CD8-positive, alpha-beta memory T cell (primary cell): ENCODE measurements at places on chromosomes 11 and 22.

GRCh38 chr22:46812034-46812605, 49.7 kb downstream of the TBC1D22A start:
- DNase-seq, result no peak

DNA sequence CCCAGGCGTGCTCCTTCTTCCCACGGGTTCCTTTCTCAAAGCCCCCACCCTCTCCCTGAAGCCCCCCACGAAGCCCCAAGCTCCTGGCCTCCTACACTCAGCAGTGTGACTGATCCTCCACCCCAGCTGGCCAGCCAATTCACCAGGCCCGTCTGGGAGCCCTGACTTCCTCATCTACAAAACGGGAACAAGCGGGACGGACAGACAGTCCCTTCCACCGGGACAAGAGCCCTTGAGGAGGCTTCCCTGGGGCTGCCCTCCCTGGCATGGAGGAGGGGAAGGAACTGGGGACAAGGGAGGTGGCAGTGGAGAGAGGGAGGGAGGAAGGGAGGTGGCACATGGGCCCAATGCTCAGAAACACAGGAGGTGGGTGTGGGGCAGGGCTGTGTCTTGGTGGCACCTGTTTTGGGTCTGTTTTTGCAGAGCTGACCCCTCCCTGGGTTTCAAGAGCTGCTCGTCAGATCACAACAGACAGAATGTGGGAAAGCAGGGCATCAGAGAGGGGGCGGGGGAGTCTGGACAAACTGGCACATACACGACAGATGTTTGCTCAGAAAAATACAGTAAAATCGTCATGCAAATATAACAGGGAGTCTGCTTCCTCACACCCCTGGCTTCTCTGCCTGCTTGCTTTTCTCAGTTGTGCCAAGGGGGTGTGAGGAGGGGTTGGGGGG, 56.8 kb downstream of the ELFN2 start:
- DNase-seq, result no peak

DNA sequence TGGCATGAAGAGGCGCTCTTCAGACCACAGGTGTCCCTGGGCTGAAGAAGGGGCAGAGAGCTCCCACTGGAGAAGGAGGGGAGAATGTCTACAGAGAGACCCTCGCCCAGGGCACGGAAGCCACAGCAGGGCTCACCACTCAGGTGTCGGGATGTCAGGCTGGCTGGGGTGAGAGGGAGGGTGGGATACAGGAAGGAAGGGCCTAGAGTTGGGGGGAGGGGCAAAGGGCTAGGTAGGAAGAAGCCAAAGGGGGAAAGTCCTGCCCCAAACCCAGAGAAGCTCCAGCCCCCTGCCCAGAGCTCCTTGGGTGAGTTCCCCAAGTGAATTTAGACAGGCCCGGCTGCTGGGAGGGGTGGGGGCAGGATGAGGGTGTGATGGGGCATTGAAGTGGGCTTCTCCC, 232.0 kb downstream of the CEP164 start:
- DNase-seq, result no peak

DNA sequence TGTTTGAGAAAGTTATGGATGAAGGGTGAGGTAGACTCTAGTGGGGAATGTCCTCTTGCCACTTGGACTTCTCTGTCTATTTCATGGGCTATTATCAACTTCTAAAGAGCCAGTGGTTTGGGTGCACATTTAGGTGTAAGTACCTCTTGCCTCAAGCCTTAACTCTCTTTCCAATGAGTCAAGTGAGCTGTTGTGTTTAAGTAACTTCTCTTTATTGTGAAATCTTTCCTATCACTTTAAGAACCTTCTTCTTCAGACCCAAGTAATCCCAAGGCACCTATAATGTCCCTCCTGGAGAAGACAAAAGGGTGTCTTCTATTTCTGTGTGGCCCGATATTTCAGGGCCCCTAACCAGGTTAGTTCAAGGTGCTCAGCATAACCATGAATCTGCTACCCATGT, 90.5 kb upstream of the VPREB1 start:
- no peak for DNase-seq

- no peak for DNase-seq
Observed at GRCh38 chr22:41417622-41418390, 28.8 kb downstream of the TOB2 start.

DNA sequence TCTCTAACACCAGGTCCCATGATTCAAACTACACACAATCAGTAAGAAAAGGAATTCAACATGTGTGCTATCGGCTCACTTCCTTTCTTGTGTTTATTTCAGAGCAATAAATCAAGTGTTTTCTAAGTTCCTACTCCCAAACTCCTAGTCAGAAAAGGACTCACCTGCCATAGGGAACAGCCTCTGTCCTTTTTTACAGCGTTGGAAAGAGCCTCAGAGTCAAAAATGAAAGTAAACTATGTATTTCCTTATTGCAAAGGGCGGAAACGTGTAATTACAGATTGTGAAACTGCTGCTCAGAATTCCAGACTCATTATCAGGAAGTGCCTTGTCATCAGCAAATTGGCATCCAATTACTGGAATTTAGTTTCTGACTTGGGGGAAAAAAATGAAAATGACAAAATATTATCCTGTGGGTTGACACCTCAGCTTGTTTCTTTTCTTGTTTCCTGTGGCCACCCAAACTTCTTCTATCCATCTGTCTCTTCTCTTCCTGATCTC, at the start of gene CASP4:
CASP4 (minus strand) TSS at position 220 of the 501 bp plus-strand sequence; CDS start at position 171, 49 bp downstream.
- DNase-seq, result peak; percentile 49

GRCh38 chr11:48036466-48036865, 56.1 kb downstream of the PTPRJ start:
- DNase-seq, result no peak

DNA sequence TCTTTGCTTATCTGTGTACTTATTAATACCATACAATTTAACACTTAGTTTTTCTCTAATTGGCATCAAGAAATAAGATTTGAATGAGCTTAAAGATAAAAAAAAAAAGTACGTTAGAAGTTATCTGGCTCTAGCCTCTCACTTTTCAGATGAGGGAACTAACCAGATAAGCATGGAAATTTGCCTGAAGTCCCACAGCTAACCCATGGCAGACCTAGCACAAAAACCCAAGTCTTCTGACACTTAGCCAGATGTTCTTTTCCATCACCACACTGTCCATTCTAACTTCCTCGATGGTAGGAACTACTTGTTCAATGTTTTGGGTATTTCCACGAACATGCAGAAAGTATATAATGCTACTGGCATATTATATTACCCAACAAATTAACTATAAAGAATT, 7.4 kb upstream of the SOX6 start:
- DNase-seq, result no peak

GRCh38 chr22:37053310-37054055, 1.9 kb downstream of the KCTD17 start:
- no peak for DNase-seq

- peak; percentile 35 for DNase-seq
Observed at GRCh38 chr11:3920148-3920852, 64.8 kb downstream of the STIM1 start.

GRCh38 chr11:27088353-27088752, 47.7 kb downstream of the BBOX1 start:
- no peak for DNase-seq

DNA sequence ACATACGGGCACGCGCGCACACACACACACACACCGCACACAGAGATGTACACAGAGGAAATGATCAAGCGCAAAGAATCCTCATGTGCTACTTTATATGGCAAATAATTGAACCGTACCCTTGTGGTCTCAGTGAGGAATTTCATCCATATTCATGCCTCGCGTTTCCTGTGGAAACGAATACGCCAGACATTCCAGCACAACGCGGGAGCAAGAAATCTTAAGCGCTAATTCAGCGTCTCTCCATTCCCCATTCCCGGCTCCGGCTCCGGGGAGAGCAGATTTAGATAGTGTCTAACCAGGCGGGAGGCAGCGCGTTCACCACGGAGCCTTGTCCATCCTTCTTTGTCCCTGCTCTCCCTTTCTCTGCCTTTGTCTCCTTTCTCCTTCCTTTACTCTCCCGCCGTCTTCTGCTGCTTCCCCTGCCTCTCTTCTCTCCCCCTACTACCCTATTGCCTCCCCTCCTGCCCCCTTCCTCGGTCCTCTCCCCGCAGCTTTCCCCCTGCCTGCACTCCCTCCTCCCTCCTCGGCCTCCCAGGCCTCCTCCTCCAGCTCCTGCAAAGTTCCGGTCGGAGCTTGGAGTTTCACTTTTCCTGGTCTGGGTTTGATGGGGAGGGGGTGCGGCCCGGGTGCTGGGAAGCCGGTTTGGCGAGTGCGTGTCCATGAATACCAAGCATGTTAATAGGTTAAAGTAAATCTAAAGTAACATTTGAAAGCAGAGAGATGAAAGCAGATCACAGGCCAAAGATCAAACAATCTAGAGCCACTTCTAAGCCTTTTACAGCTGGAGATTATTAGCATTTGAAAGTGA, 579.3 kb downstream of the BUD13 start:
- no peak for DNase-seq

- no peak for DNase-seq
Observed at GRCh38 chr11:18737642-18738041, 11.7 kb upstream of the IGSF22 start.

DNA sequence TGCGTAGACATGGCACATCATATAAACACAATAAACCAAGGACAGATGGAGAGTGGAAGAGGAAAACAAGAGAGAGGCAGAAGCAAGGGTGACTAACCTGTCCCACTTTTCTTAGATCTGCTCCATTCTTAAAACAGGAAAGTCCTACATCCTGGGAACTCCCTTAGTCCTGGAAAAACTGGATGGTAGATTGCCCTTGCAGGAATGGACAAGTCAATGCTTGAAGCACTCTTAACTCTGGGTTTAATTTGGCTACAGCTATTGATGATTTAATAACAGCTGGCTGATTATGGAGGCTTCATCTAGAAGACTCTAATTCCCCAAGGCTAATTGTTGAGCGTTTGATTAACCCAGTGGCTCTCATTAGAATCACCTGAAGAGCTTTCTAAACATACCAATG, 258.8 kb downstream of the MIAT start:
- DNase-seq, result no peak

- DNase-seq, result no peak
Observed at GRCh38 chr11:57639321-57640067, 10.2 kb downstream of the YPEL4 start.

- DNase-seq, result no peak
Observed at GRCh38 chr11:64778223-64778472, 194 bp downstream of the SF1 start.

DNA sequence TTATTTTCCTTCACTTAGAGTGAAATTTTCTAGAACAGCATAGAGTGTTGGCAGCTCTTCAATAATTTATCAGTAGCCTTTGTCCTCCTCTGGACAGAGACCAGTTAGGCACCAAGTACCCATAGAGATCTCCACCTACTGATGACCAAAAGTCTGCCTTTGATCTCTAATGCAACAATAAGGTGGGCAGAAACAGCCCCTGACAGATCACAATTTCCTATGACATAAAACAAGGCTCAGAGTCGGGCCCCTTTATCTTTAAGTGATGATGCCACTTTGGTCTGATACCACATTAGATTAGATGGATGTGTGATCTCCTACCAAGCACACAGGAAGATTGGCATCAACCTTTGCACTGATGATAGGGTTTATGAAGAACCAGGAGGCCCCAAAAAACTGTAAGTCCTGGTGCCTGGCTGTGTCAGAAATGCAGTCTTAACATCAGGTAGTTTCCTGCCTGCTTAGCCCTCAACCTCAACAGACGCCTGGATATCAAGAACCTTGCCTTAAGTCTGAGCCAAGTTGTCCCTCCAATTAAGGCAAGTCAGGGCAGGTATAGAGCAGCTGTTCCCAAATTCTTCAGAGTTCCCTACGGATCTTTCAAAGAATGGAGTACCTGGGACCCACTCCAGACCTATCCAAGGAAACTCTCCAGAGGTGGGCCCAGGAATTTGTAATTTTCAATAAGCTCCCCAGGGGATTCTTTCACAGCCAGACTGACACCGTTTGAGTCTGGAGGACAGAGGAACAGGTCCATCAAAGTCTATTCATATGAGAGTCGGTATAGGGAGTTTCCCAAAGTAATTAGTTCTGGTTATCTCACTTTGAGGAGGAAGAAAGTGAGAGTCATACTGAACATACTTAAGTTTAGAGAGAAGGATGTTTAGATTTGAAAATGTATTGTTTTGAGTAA, 30.6 kb upstream of the TMPRSS4 start:
- peak; percentile 19 for DNase-seq

GRCh38 chr22:21849489-21849888, 18.0 kb downstream of the MAPK1 start:
- no peak for DNase-seq

- DNase-seq, result no peak
Observed at GRCh38 chr11:110763249-110764011, 51.2 kb upstream of the ARHGAP20 start.

DNA sequence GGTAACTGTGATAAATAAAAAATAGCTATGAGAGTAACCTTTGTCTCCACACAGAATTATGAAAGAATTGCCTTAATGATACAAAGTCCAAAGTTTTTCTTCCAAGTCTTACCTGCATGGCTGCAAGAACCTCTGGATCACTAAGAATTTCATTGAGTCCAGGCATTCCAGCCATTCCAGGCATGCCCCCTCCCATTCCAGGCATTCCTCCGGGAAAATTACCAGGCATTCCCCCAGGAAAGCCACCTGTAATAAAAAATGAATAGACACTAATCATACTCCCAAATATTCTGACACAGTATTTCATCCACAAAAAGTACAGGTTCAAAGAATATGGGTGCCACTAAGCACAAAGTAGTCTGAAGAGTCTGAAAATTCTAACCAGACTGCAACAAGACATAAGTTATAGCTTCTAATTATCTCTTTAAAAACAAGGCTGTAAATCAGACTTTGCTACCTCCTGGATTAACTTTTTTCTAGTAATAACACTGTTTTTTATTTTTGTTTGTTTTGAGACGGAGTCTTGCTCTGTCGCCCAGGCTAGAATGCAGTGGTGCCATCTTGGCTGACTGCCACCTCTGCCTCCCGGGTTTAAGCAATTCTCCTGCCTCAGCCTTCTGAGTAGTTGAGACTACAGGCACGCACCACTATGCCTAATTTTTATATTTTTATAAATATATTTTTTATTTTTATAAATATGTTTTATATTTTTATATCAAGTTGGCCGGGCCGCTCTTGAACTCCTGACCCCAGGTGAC, 8.0 kb upstream of the SLC25A17 start:
- no peak for DNase-seq

DNA sequence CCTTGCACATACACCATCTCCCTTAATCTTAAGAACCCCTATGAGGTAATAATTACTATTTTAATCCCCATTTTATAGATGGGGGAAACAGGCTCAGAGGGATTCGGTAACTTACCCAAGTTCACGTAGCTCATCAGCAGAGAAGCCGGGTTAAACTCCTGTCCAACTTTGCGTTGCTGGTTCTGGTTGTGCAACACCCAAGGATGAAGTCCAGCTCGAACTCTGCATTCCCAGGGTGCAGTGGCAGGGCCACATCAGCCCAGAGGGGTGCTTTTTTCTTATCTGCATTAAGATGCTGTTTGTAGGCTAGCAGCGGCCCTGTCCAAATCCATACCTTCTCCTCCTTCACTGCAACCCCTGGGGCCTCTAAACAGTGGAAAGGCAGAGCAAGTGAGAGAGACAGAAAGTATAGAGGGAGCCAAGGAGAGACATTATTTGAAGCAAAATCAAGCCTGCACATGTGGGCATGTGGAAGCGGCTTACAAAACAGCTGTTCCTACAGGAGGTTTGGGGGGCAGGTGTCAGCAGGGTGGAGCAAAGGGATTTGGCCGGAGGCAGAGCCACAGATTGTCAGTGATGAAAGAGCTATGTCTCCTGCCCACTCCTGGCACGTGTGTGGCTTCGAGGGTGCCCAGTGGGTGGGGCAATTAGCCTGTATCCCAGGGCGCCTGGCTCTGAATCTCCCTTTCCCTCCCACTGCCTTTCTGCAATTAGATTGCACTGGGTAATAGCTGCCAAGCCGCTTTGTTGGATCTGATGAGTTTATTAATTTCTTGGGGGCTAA, 129.5 kb upstream of the TBCEL start:
- DNase-seq, result no peak
